ENCODE measurements at places on chromosomes 13 and 19. TPM values are rescaled to one million over a fixed set of nuclear protein-coding genes. Genes with fewer than 3 reads are reported as not detected.

The VSTM2B gene
- total RNA-seq: not detected

The CLDN10 gene
- 4.7 TPM for total RNA-seq

The CEBPA gene
- 71.0 TPM for total RNA-seq

- no peak for DNase-seq
Measured at GRCh38 chr13:54415753-54416366, 1387.2 kb downstream of the OLFM4 start.

The KDM4B gene
- 49.5 TPM for total RNA-seq

GRCh38 chr19:48780631-48781391 is 25.5 kb downstream of the FGF21 start:
- DNase-seq: no peak

The ATP7B gene
- total RNA-seq: 10.2 TPM

GRCh38 chr19:47819858-47820257 is 1.9 kb upstream of the CRX start:
- DNase-seq: no peak

The LAIR1 gene
- 27.4 TPM for total RNA-seq

GRCh38 chr19:7692417-7693088 is 9.4 kb downstream of the FCER2 start:
- no peak for DNase-seq

The ATP4B gene
- total RNA-seq: not detected

GRCh38 chr13:30097701-30098100 is 209.7 kb downstream of the KATNAL1 start:
- DNase-seq: no peak

DNA sequence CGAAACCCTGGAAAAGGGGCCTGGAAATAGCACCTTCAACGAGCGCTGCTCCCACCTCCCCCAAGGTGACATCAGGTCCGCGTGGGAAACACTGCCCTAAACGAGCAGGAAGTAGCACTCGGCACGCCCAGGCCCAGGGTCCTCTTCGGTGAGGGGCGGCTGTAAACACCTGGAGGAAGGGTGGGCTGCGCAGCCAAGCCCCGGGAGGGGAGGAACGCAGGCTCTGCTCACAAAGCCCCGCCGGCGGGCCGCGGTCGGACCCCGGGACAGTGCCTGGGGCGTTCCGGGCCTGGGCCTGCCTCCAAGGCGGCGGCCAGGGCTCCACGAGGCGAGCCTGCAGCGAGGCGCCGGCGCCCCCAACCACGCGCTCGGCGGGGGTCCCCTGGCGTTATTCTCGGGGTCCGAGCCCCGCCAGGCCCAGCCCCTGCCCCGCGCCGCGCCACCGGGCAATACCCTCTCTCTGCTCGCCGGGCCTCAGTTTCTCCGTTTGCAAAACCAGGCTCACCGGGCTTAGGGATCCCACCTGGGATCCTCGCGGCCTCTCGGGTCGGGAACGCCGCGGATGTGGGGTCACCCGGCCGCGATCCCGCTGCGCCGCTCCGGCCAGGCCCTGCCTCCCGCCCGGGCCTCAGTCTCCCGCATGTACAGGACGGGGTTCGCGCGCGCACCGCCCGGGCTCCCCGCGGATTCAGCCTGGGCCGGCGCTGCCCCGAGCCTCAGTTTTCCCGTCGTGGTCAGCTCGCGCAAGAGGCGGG is 630 bp downstream of the RNF126 start:
- DNase-seq: no peak

The CRLF1 gene
- 36.9 TPM for total RNA-seq

DNA sequence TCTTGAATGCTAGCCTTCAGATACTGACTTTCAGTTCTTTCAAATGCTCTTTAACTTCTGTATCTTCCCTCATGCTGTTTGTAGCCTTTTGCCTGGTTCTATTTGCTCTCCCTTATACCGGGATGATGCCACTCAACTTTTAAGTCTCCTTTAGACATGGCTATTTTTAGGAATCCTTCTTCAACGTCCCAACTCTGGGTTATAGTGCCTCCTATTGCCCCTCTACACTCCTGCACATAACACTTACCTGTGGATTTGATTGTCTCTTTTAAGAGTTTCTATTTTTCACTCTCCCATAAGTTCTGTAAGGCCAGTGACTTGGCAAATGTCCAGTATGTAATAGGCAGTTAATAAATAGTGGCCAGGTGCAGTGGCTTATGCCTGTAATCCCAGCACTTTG is 343.0 kb downstream of the KLF5 start:
- DNase-seq: no peak

DNA sequence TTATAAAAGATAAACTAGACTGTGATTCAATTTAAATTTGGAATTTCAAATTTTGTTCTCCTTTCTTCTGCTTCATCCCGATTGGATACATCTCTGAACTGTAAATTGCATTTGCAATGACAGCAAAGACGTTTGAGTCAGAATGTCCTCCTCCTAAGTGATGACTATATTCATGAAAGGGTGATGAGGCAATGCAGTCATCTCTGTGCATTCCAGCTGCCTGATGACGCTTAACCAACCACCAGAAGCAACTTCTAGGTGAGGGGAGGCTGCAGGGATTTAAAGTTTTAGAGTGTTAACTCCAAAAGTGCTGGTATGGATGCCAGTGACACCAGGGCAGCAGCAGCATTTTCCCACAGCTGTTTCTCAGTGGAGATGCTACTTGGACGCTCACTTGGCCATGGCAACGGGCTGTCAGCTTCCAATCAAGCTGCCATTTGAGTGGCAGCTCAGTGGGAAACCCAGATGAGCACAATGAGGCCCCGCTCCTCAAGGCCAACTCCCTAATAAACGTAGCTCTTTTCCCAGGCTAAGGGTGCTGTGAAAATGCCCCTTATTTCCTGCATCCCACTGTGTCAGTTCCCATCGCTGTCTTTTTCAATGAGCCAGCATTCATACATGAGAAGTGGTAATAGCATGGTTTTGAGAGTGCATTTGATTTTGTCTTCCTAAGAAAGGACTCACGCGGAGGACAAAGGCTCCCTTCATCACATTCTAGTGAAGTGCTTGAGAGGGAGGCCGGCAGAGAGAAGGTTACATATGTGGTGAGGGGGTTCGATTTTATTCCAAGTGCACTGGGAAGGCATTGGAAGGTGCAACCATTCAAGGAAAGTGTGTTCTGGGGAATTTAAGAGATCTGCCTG is 45.2 kb upstream of the AMER2 start:
- no peak for DNase-seq

GRCh38 chr13:42305503-42305902 is 33.6 kb downstream of the AKAP11 start:
- DNase-seq: no peak

- DNase-seq: no peak
Measured at GRCh38 chr13:89763005-89763404, 1584.5 kb upstream of the MIR17HG start.

DNA sequence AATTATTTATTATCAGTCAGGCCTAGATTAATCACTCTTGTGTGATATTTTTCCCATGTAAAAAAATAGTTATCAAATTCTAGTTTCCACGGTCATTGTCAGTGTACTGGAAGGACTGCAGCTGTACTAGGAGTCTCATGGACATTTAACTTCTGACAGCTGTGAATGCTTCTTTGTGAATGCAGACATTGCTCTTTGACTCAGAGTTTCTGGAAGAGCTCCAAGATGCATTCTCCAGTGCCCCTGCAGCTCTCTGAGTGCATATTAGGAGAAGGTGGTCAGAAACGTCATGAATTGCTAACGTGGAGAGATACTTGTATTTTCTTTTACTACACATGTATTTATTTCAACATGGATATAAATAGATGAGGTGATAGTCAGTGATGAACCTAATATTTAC is 9.7 kb upstream of the SLITRK5 start:
- peak; percentile 39 for DNase-seq

DNA sequence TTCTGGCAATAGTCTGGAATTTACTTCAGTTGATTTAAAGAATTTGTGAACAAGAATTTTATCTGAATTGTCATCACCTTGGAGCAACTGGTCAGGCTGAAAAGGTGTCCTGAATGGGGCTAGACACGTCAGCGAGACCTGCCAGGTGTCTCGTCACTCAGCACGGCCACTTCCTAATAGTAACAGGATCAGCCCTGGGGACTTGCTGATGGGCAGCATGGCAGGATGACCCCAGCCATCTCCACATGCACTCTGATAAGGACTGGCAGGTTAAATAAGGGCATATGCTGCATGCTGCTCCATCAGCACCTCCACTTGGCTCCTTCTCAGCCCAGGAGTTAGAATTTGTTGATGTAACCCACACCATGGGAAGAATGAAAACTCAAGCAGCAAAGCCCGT is 224.2 kb downstream of the FOXO1 start:
- no peak for DNase-seq

- DNase-seq: no peak
Measured at GRCh38 chr13:113630804-113631203, 27.2 kb downstream of the ATP4B start.

GRCh38 chr13:111467111-111467890 is 146.9 kb downstream of the TEX29 start:
- no peak for DNase-seq

- no peak for DNase-seq
Measured at GRCh38 chr13:45369116-45369515, 28.1 kb upstream of the TPT1 start.

Data from lung (tissue), 17 donors.